Activated CD4-positive, CD25-positive, alpha-beta regulatory T cell treated with anti-CD3 and anti-CD28 coated beads, Interleukin-2, amount 50 U/mL, for 24 hours (primary cell): ENCODE measurements at places on chromosomes 16 and 17.

- ATAC-seq: no peak
Observed at GRCh38 chr16:82008957-82009592, 2.2 kb downstream of the SDR42E1 start.

- no peak for ATAC-seq
Observed at GRCh38 chr17:5825717-5826330, 241.5 kb upstream of the NLRP1 start.

DNA sequence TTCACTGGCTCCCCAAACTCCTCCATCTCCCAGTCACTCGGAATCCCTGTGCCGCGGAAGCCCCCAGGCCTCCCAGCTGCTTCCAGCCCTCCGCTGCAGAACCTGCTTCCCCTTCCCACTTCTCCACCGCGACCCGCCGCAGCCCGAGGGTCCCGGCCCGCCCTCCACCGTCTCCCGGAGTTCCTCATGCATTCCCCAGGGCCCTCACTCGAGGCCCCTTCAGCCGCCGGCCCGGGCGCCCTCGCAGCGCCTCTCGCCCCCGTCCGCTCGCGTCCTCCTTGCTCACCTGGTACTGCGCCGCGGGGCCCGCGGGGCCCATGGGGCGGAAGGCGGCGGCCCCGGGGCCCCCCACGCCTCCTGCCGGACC lies 329 bp downstream of the SMARCD2 start:
- peak; percentile 44 for ATAC-seq

DNA sequence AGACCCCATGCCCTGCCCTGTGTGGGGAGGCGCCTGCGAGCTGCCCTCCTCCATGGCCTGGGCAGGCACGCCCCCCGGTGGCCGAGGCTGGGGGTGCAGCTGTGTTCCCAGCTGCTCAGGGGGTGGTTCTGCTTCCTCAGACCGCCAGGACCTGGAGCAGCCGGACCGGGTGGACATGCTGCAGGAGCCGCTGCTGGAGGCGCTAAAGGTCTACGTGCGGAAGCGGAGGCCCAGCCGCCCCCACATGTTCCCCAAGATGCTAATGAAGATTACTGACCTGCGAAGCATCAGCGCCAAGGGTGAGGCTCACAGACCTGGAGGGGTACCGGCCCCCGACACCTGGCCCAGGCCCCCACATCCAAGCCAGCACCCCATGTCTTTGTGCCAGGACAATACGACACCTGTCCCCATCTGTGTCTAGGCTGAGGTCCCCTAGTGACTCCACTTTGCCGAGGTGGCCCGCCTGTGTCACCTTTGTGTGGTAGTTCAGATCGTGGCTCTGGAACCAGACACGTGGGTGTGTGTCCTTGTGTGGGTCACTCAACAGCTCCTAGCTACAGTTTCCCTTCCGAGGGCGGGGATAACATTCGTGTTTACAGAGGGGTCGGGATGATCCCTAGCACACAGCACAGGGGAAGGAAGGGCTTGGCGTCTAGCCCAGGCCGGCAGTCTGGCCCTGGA lies 9.3 kb downstream of the GJD3 start:
- peak; percentile 73 for ATAC-seq

GRCh38 chr16:47461598-47462266 lies 601 bp downstream of the PHKB start:
- peak; percentile 22 for ATAC-seq

GRCh38 chr16:69381231-69381630 lies 4.6 kb downstream of the TERF2 start:
- ATAC-seq: no peak
